Left ventricle myocardium inferior (tissue), 1 donor: ENCODE measurements at places on chromosomes 16 and 17. TPM values are rescaled to one million over a fixed set of nuclear protein-coding genes. Genes with fewer than 3 reads are reported as not detected.

CSH2 gene
- not detected for total RNA-seq

GRCh38 chr17:80962356-80963329 lies 29.0 kb upstream of the CHMP6 start:
- DNase-seq = no peak

GRCh38 chr16:86281421-86281820 lies 228.9 kb upstream of the FOXF1 start:
- no peak for DNase-seq

- DNase-seq = no peak
Measured at GRCh38 chr16:89523680-89524344, 15.6 kb downstream of the SPG7 start.

RAB11FIP4 gene
- 8.3 TPM for total RNA-seq

DNA sequence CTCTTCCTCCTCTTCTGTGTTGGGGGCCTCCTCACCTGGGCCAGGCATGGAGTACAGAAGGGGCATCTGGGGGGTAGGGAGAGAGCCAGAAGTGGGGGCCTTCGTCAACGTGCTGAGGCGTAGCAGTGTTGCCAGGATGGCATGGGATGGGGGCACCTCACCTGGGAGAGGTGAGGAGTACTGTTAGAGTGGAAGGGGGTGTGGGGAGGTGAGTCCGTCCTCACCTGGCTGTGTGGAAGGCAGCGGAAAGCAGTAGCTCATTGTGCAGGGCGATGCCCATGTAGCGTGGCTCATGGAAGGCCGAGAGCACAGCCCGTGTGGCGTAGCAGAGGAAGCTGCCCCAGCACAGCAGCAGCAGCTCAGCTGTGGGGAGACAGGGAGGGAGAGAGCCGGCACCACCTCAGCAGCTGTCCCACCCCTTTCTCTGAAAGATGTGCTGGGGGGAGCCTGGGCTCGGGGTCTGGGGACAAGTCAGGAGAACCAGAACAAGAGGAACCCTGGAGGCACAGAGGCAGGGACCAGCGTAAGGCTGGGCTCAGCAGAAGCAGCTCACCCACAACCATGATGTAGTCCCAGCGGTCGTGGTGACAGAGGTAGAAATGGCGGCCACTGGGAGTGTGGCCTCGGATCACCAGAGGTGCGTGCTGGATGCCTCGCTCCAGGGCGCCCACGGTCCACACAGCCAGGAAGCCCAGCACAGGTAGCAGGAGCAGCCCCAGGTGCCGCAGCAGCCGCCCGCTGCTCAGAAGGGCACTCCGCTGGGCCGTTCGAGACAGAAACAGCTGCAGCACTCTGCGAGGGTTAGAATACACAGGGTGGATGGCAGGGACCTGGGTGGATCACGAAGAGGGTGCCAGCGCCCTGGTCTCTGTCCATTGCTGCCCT lies 9.0 kb downstream of the GPR179 start:
- no peak for DNase-seq

- DNase-seq = peak; percentile 45
Measured at GRCh38 chr17:74354123-74354522, 7.5 kb downstream of the BTBD17 start.

ICAM2 gene
- 28.2 TPM for total RNA-seq

- DNase-seq = no peak
Measured at GRCh38 chr17:78128551-78129350, at the start of gene TMC6. Gene TMC6, minus strand, starts transcription at chr17:78128755. Its CDS starts 1,923 bp downstream, at chr17:78126832.

- DNase-seq = peak; percentile 92
Measured at GRCh38 chr16:86566601-86566965, at the start of gene FOXC2. Gene FOXC2, plus strand, starts transcription at chr16:86566829. Its CDS starts 507 bp downstream, at chr16:86567336.

DNA sequence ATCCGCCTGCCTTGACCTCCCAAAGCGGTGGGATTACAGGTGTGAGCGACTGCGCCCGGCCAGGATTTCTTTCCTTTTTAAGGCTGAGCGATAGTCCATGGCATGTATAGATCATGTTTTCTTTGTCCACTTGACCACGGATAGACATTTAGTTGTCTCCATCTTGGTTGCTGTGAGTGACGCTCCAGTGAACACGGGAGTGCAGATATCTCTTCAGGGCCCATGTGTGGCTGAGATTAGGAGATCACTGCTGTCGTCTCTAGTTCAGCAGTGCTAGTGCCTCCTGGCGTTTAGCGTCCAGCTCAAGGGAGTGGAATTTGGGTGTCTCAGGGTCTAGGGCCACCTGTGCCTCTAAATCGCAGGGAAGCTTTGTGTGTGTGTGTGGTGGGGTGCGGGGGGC lies 41.5 kb downstream of the ABCC1 start:
- no peak for DNase-seq

DNA sequence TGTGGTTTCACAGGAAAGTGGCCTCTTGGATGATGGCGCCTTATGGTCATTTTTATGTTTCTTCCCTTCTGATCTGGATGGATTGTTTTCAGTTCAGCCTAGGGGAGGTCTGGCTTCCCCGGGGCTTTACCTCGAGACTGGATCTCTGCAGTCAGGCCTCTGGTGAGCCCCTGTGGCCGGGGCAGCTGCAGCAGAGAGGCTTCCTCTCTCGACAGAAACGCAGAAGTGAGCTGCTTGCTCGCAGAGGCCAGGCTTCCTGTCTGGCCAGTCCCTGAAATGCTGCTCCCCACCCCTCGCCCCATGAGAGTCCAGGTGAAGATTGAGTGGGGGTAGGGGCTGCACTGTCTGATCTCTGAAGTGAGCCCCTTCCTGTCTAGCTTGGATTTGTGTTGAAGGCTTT lies 44.0 kb downstream of the PLCG2 start:
- peak; percentile 27 for DNase-seq

- DNase-seq = no peak
Measured at GRCh38 chr16:14464796-14465195, 165.3 kb downstream of the PARN start.
